ENCODE measurements at places on chromosomes 4 and X.

DNA sequence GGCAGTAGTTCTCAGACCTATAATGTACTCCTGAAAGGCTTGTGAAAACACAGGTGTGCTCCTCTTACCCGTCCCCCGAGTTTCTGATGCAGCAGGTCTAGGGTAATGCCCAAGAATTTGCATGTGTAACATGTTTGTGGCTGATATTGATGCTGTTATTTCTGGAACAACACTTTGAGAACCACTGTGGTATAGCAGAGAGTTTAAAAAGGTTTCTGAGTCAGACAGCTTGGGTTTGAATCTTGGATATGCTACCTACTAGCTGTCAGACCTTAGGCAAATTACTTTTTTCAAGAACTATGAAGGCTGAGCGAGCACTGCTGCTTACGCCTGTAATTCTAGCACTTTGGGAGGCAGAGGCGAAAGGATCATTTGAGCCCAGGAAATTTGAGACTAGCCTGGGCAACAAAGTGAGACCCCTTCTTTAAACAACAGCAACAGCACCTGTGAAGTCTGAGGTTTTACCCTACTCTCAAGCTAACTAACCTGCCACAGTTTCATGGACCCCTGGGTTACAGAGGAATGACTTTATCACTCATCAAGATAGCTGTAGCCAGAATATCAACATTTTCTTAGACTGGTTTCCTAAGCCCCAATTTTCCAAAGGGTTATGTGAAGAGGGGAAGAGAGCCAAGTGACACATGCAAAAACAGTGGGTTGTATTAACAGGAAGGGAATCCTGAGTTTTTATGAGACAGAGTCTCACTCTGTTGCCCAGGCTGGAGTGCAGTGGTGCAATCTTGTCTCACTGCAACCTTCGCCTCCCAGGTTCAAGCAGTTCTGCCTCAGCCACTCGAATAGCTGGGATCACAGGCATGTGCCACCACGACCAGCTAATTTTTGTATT, 5.1 kb downstream of the AFF1 start:
- DNase-seq, result no peak

GRCh38 chr4:38669208-38669607, 5.2 kb downstream of the KLF3 start:
- DNase-seq, result no peak

DNA sequence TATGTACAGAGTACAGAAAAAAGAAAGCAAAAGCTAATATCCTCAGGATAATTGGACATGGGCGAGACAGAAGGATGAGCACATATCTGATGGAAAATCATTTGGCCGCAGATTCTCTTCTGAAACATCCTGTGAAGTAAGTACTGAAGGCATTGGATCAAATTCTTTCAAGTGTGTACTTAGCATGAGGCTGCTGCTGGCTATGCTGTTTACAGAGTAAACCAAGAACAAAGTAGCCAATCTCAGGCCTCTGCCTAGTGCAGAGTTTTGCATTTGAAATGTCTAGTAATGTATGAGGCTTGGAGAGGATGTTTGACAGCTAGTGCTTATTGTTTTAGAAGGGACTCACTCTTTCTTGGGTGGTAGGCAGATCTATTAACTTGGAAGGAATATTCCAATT, 128.5 kb downstream of the MAGEC2 start:
- DNase-seq, result no peak

DNA sequence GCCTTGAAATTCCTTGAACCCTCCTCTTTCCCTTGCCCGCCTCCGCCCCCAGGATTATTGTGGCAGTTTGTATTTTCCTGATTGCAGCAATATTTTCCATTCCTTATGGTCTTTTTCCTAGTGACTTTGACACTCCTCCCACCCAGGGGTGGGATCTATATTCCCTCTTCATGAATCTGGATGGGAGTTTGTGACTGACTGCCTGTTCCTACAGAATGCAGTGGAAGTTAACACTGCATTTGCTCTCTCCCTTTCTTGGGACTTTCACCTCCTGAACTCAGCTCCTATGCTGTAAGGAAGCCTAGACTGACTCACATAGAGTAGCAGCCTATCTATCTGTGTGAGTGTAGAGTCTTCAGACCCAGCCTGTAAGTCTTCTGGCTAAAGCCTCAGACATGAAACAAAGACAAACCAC, 2.2 kb downstream of the FUNDC2 start:
- no peak for DNase-seq

DNA sequence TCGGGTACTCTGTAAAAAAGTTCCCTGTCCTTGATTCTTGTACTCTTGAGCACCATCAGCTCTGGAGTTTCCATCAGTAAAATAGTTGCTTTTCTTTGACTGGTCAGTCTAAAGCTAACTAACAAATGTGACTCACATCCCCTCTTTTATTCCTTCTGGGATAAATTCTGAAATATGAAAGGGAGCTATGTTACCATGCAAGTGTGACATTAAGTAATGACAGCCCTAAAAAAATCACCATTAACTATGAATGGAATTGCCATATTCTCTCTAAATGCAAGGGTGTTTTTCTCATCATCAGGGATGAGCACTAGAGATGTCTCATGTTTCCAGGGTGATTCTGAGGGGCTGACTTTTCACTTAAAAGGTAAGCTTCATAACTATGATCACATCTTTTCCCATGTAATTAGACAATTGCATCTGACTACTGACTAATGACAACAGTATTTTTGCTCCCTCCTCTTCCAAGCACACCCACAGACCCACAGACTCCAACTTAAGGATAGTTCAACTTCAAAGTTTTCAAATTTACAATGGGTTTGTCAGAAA, 26.9 kb upstream of the RASGEF1B start:
- no peak for DNase-seq

DNA sequence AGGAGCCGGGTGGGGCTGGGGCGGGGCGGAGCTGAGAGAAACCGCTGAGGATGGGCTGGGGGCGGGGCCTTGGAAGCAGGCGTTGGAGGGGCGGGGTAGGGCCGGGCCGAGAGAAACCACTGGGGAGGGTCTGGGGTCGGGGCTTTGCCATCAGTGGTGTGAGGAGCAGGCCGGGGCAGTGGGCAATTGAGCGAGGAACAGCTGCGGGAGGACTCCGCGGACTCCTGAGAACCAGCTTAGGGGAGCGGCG, 1.3 kb upstream of the EOLA2 start:
- no peak for DNase-seq

DNA sequence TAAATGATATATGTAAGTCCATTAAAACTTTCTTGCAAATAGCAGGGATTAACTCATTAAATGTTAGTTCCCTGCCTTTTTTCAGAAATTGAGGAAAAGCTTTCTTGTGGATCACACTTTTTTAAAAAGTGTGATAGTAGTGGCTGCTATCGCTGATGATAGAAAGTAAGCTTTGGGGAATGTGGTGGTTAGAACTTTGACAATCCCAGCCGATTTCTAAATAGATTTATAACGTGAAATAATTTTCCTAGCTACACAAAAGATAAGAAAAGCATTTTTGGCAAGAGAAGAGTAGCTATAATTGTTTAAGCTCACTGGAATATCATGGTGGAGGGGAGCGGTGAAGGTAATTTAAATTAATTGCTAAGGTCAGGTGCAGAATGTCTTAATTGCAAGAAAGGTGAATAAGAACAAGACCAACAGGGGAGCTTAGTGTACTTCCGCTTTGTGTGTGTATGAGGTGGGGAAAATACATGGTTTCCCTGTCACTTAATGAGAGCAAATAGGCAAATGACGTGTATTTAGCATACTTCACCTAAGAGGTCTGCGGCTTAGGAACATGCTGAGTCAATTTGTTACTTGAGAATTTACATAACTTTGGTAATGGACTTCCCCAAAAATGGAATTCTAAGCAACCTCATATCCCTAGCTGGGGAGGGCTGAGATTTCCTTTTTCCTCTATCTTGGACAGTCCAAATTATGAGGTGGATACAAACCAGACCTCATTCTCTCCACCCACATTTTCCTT, 11.7 kb upstream of the IL21 start:
- DNase-seq, result no peak

DNA sequence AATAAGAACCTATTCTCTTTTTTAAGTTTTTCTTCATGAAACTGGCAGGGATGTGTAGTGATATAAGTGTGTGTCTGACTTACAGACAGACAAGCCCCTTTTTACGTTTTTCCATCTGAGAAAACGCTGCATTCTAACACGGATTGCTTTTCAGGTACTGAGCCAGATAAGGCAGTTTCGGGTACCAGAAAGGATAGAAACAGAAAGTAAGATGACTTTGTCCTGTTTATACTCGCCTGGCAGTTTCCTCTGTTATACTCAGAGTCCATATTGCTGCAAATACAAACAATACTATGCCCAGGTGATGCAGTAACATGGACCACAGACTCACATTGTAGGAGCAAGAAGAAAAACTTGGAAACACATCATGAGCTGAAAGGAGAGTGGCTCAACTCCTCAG, 2320.6 kb upstream of the AGA start:
- DNase-seq, result no peak

GRCh38 chrX:67619253-67619652, 75.4 kb downstream of the AR start:
- DNase-seq, result no peak

- no peak for DNase-seq
These were observed 121.9 kb downstream of the KCTD8 start for GRCh38 chr4:44326741-44327140.

GRCh38 chr4:136634121-136634520, 898.2 kb downstream of the PCDH18 start:
- no peak for DNase-seq

DNA sequence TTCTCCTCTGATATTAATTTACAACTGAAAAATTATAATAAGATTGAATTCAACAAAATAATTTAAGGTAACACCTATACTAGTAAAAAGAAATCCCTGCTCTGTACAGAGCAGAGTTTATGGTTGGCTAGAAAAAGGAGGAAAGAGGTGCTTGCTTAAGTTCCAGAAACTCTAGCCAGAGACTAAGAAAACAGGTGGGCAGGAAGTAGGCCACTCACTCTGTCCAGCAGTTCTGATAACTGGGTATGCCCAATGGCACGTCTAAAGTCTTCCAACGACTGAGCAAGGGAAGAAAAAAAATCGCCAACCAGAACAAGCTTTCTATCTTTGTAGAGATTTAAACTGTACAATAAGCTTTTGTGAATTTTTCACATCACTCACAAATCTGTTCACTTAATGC, 42.1 kb downstream of the TMEM165 start:
- no peak for DNase-seq

DNA sequence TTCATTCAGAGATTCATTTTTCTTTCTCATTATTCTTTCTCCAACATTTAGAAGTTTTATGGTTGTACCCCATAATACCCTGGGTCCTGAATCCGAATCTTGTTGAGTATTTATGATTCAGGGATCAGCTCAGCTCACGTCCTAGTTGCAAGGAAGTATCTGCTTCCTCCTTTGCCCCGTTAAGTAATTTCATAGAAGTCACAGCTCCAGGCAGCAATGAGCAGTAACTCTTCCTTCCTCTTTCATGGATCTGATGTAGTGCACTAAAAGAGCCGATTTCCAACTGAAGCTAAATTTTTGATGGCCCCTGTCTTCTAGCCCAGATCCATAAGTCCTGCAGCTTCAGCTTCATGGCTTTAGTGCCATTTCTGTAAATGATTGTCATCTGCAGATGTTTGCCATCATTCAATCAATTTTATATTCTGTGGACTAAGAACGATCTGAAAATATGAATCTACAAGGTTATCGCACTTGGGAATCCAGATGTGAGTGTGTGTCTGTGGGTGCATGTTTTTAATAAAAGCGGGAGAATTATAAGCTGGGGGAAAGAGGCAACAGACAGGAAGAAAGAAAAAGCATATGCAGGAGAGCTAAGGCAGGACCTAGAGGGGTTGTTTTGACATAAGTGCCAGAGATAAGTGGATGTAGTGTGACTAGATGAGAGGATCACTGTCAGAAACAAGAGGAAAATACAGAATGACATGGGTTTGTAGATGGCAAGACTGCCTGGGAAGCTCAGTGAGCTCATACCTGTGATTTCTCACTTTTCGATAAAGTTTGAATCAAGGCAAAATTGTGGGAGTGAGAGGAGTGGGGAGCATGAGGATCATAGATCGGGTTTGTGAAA, 17.5 kb downstream of the VEGFD start:
- no peak for DNase-seq

DNA sequence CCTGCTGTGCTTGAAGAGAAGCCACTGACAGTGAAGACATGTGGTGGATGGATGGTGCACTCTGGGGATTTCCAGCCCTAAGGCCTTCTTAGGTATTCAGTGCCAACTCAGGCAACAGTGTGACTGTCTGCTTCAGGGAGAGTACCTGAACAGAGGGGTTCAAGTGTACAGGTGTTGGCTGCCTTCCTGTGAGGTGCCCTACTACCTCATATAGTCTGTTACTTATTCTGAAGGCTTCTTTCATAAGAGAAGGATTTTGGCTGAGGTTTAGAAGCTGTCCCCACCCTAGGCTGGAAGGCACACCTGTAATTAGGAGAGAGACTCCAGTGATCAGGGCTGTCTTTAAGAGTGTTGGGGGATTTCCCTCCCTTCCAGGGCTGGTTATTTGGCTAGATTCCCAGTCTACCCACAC, 1.8 kb downstream of the FTHL17 start:
- DNase-seq, result no peak

DNA sequence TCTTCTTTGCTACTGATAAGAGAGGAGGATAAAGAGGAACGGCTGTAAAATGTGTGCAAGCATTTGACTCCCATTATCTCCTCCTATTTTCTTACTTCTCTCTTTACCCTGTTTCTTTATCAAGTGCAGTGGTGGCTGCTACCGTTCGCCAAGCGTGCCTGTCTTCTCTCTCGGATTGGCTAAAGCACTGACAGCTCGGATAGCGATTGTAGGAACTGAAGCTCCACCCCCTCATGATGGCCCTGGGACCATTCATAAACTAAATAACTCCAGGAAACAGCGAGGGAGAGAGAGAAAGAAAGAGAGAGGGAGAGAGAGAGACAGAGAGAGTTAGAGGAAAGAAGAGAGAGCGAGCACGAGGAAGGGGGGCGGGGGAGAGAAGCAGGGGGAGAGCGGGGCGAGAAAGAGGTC, 305 bp upstream of the MAB21L2 start:
- DNase-seq, result no peak

DNA sequence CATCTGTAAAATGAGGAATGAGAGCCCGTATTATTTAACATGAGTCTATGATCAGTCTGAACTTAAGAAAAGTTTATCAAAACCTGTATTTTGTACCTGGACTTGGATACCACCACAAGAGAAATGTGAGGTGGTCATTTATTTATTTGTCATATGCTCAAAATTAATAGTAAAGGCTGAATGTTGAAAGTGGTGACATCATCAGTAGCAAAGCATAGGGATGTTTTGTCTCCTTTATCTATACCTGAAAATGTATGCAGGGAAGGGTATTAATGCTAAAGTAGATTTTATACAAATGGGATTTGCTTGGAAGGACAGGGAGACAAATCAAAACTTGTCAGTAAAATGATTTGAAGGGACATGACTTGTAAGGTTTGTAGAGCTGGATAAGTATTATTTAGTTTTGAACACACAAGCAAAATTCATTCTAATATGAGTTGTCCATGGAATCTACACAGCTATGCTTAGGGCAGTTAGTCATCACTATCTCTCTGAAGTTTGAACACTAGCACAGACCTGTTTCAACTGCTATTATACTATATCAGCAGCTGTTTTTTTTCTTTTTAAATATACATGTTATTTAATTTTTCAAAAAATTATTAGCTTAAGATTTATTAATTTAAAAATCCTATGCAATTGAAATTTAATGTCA, 52.4 kb upstream of the GUCY1A1 start:
- no peak for DNase-seq

All from Jurkat, Clone E6-1 (cell line).